Esophagus mucosa (tissue), 1 donor: ENCODE measurements at places on chromosomes 7 and 10. TPM values are rescaled to one million over a fixed set of nuclear protein-coding genes. Genes with fewer than 3 reads are reported as not detected.

MOGAT3 gene
- not detected for total RNA-seq

AGMO gene
- total RNA-seq, result 0.08 TPM

CPXM2 gene
- total RNA-seq, result 3.3 TPM

CDHR3 gene
- 1.00 TPM for total RNA-seq

NUTM2E gene
- total RNA-seq, result not detected

SH2D4B gene
- total RNA-seq, result 0.04 TPM

ATRNL1 gene
- 1.3 TPM for total RNA-seq

TAS2R4 gene
- total RNA-seq, result 0.56 TPM

NME8 gene
- total RNA-seq, result not detected

TWIST1 gene
- total RNA-seq, result 0.64 TPM

EPDR1 gene
- 0.64 TPM for total RNA-seq

CPN1 gene
- total RNA-seq, result not detected

VWDE gene
- total RNA-seq, result 0.36 TPM

PAOX gene
- 11.3 TPM for total RNA-seq

ELAPOR2 gene
- 2.2 TPM for total RNA-seq

LEP gene
- 0.12 TPM for total RNA-seq

- no peak for ATAC-seq
These were observed 509.0 kb downstream of the GATA3 start for GRCh38 chr10:8563478-8563877.

DNA sequence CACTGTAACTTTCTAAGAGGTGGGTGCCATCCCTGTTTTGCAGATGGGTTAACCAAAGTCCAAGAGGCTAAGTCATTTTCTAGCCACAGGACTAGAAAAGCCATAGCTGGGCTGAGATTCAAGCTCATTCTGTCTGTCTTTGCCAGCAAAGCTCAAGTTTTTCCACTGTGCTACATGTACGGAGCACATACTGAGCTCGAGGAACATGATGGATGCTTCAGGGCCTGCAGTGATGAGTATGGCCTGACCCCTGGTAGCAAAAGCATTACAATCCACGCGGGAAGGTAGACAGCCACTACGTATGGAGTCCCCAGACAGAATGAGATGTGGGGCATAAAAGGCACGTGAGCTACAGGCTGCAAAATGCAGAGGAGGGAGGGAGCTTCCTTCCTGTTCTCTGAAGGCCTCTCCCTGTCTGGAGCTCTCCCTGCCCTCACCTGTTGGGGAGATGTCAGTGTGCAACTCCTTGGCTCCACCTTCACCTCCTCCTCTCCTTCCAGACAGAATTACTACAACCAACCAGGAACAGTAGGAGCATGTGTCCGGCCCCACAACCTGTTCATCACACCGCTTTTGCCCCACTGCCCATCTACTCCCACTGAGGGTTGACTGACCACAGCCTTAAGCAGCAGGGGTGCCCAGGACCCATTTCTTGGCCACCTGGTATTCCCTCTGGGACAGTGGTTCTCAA is 16.4 kb downstream of the ITPRIP start:
- ATAC-seq, result peak; percentile 37

DNA sequence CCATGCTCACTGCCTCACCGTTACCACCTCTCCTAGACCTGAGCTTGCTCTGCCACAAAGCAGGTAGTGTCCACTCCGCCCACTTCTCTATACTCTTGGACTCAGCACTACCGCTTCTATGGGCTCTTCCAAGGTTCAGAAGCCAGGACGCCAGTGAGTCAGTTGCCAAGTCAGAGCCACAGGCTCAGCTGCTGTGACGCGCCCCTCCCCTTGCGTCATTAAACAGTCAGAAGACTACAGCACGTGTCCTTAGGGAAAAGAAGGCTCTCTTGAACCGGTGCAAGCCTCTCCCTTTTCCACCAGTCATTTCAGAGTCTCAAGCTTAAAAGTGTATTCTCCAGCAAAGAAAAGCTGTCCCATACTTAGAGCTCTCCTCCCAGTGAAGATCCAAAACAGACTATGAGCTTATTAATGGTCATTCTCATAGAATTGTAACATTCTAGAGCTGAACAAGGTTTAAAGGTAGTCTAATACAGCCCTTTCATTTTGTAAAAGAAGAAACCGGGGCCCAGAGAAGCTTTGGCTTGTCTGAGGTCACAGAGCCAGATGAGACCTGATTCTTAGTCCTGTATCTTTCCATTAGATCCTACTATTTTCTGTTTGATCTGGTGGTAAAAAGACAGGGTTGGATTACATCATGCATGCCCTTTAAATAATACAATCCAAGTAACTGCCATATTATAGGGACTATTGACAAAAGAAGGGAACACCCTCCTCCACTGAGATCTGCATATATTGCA is 40.9 kb upstream of the MET start:
- ATAC-seq, result peak; percentile 97

DNA sequence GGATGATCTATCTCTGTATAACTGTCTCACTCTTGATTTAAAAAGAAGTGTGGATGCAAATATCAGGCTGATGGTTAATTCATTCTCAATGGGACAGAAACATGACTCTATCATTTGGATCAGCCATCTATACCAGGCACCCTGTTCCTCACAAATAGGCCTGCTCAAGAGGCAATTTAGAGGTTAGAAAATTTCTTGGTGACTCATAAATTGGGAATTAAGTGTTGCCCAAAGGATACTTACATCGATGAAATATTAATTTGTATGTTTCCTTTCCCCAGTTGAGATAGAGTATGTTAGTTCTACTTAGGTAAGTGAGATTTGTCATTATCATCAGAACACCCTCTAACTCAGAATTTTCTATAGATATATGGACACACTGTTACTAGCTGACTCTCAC is 57.7 kb downstream of the PRSS58 start:
- ATAC-seq, result no peak

DNA sequence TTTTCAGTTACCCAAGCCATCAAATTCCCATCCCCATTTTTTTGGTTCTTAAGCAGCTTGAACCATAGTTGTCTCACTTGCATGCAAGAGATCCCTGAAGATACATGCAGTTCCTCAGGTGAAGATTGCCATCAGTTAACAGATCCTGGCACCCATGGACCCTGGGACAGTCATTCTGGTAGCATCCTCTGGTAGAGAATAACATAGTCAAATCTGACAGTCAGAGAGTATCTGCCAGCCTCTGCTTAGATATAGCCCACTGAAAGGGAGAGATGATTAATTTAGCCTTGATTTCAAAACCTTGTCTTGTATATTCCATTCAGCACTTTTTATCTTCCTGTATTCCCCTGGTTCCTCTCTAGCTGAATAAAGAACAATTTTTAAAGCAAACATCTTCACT is 280.4 kb downstream of the KCNMA1 start:
- no peak for ATAC-seq

DNA sequence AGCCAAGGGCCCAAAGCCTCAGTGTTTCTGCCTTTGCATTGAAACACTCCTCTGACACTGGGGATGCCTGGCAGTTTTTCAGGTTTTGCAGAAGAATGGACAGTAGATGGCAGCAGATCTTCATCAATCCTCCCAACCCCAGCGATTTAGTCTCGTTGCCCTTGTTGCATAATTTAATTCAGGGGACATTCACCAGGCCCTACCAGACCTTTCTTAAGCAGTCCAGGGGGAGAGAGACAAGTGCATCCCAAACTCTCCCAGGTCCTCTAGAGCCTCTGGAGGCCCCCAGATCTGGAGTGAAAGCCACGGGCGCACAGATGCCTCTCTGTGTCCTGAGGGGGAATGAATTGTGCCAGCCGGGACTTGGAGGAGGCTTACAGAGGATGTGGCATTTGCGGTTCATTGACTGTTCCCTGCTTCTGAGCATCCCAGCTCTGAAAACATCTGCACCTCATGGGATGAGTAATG is 29.6 kb downstream of the MINDY4 start:
- ATAC-seq, result peak; percentile 68

DNA sequence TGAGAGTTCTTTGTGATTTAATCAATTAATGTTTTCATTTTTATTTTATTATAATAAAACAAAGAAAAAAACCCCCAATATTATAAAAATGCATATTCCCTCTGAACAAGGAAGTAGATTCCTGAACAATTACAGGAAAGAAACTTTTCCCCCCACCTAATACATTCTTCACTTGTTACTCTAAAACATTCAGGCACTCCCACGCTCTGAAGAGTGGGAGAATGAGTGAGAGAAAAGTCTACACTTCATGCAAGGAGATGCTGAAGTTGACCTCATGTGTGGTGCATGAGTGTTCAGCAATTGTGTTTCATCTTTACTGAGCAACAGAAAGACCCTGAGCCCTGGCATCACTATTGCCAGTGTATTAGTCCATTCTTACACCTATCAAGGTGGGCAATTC is 244.2 kb upstream of the IGFBP3 start:
- ATAC-seq, result no peak

- ATAC-seq, result no peak
These were observed 110.4 kb downstream of the INSYN2A start for GRCh38 chr10:127085957-127086356.

- ATAC-seq, result peak; percentile 46
These were observed 14.6 kb downstream of the IFIT3 start for GRCh38 chr10:89342206-89342958.

- ATAC-seq, result peak; percentile 52
These were observed 513 bp downstream of the ODAD2 start for GRCh38 chr10:27998178-27998953.

- no peak for ATAC-seq
These were observed 225.2 kb downstream of the MAD1L1 start for GRCh38 chr7:2007551-2007950.

DNA sequence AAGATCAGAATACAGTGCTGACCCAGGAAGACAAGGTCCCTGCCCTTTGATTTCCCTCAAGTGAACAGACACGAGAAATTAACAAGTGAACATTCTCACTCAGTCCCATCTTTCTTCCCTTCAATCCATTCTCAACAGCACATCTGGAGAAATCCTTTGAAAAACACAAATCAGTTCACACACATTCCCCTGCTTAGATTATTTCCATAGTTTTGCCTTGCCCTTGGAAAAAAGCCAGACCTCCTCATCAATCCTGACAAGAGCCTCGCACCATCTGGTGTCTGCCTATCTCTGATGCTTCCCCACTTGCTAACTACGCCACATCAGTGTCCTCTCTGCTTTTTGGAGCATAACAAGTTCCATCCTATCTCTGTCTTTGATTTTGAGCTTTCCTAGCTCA is 94.4 kb upstream of the KIAA1217 start:
- ATAC-seq, result no peak

GRCh38 chr7:20153999-20154398 is 63.2 kb downstream of the MACC1 start:
- ATAC-seq, result no peak

GRCh38 chr10:590721-591120 is 98.7 kb downstream of the DIP2C start:
- ATAC-seq, result no peak

DNA sequence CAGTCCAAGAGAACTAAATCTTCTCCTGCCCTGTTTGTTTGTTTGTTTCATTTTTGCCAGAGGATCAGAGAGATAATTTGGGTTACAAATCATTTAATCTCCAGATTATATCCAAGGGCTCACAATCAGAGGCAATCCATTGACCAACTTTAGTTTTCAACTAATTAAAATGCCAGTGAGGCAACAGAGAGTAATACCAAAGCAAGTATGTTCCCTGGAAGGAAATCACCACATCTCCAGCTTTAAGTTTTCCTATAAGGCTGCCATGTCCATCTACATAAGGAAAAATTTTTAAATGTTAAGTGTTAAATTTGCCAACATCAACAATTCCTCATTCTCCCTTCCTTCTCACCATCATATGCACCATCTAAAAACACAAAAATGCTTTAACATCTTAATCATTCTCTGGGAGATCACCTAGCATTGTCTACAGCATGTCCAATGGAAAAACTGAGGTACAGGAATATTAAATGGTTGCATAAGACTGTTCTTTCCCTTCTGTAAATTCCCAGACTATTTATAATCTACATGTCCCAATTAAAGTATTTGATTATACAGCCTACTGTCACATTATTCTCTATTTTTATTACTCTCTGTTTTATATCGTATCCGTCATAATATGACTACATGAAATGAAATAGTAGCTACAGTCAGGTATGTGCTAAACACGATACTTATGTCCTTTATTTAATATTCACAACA is 14.1 kb downstream of the USP54 start:
- no peak for ATAC-seq

- no peak for ATAC-seq
These were observed 47.8 kb upstream of the CSTF2T start for GRCh38 chr10:51747216-51747615.

DNA sequence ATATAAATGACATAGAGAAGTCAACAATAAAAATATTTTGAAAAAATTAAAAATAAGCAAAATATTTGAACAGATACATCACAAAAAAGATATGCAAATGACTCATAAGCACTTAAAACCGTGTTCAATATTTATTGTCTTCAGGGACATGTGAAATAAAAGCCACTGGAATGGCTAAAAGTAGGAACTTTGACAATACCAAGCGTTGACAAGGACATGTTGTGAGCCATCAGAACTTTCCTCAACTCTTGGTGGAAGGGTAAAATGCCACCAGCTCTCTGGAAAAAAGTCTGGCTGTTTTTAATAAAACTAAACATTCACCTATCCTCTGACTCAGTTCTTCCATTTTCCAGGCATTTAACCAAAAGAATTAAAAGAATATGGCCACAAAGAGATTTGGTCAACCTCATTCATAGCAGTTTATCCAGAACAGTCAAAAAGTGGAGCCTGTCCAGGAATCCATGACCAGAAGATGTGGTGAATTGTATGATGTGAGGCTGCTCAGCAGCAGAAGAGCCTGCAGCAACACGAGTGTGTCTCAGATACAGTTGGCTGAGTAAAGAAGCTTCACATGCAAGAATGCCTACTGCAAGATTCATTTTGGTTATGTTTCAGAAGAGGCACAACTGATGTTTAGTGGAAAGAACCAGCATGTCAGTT is 7.1 kb upstream of the KLF6 start:
- ATAC-seq, result no peak

DNA sequence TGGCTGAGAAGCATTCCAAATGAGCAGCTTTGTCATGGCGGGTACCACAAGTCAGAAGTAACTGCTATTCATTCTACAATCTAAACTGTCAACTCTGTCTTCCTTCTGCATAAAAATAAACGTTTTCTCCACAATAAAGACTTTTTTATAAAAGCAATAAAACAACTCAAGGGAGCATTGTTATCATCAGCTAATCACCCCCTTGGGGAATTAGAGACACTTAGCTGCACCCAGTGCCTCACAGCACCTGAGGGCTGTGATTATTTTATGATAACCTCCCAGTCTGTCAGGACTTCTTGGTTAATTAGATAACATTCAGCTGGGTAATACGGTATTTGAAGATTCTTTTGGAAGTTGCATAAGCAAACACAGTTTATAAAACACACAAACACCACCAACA is 155.6 kb downstream of the PPP1R3A start:
- ATAC-seq, result no peak

GRCh38 chr10:102024799-102025198 is 31.2 kb downstream of the ARMH3 start:
- no peak for ATAC-seq

GRCh38 chr10:86545101-86545500 is 23.5 kb upstream of the WAPL start:
- no peak for ATAC-seq

DNA sequence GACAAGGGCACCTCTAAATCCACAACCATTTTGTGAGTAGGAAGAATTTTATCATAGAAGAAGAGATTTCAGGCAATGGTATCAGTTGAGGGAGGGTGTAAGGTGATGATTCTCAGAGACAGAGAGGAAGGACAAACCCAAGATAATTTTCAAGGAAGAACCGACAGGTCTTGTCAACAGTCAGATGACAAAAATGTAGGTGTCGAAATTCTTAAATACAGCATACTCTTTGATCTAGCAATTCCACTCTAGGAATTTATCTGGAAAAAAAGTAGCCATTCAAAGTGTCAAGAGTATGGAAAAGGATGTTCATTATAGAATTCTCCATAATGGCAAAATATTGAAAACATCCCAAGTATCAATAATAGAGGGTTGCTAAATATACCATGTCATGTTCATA is 14.2 kb upstream of the PDLIM1 start:
- ATAC-seq, result no peak

- ATAC-seq, result no peak
These were observed 5.3 kb downstream of the PARD3 start for GRCh38 chr10:34809796-34810195.
